Fibroblast of mammary gland (primary cell): ENCODE measurements at places on chromosomes 16 and 17.

DNA sequence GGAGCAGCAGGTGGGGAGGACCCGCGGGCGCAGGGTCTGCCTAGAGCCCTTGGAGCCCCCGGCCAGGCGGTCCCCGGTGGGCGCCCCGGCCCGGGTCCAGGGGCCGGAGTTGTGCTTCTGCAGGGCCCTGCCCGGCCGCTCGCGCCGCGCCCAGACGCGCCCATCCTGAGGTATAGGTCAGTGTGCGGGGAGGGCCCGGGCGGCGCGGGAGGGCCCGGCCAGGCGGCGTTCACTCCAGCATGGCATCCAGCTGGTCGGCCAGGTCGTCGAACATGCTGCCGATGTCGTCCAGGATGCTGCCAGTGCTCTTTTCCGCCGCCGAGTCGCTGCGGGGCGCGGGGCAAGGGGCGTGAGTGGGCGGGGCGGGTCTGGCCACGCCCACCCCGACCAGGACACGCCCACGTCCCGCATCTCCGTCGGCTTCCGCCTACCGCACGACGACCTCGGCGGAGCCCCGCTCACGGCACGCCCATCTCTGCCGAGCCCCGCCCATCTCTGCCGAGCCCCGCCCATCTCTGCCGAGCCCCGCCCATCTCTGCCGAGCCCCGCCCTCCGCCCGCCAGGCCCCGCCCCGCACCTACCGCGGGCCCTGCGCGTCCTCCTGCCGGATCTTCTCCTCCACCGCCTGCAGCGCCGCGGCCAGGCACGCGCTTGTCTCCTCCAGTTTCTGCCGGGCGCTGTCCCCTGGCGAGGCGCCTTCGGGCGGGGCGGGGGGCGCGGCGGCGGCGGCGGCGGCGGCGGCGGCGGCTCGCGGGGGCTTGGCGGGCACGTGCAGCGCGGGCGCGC, 17.9 kb downstream of the CASKIN1 start:
- peak; percentile 23 for DNase-seq

DNA sequence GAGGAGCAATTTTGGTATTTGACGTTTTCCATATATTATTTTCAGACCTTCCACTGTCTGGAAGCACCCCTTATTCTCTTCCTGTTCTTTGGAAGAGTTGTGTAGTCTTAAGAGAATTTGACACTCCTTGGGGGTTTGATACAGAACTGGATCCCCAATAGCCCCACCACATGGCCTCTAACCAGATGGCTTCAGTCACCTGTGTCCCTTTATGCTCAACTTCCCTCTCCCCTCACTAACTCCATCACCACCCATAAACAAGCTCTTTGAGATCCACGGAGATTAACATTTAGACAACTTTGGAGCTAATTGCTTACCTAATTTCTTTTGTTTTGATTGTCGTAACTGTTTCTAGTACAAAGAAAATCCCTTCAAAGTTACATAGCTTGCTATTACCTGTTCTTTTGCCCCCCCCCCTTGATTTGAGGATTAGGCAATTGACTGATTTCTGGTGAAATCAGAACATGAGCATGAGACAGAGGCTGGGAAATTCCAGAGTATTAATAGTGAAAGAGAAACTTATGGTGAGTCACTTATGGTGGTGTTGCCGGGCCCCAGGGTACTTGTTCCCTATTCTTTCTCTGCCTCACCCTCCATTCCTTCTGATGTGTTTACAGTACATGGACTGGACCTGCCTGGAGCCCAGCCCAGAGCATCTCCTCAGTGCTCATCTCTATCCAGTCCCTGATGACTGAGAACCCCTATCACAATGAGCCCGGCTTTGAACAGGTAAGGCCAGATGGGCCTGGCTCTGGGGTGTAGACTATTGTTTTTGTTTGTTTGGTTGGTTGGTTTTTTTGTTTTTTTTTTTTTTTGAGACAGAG, 7.5 kb downstream of the UBE2Z start:
- DNase-seq: peak; percentile 90

DNA sequence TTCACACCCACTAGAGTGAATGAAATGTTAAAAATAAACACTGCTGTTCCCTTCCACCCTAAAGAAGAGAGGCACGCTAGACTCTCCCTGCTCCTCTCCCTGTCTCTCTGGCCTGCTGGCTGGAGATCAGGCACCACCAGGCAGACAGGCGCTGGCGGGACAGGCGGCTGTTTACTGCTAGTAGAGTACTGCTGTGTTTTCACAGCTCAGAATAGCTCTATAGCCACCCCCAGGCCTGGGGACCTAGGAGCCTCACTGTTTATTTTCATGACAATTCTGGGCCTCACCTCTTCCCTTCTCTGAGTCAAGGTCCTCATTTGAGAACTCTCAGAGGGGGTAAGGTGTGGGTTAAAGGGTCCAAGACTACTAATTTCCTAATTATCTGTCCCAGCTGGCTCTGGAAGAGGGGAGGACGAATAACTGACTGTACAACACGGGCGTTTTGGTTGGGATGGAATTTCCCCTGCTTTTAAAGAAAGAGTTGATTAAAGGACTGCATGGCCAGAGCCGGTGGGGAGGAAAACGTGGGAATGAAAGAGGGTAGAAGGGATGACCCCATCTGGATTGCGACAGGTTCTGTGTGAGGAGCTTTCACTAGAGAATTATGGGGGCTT, 9.0 kb upstream of the G6PC1 start:
- DNase-seq: no peak

DNA sequence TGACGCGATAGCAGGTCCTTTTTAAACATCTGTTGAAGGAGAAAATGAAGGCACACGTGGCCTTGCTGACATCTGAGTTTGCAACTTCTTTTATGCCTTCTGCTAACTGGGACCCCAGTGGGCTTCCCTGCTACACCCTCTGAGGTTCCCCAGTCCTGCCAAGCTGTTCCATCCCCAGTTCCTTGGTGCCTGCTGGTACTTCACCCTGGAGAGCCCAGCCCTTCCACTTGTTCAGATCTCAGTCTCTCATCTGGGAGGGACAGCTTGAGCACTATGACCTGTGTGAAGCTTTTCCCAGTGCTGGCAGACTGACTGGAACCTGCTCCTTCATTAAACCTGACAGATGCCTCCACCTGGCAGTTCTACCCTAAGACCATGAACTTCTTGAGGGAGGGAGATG, 95.5 kb downstream of the WWOX start:
- DNase-seq: no peak

- no peak for DNase-seq
Observed at GRCh38 chr17:14959106-14959648, 305.9 kb downstream of the PMP22 start.

DNA sequence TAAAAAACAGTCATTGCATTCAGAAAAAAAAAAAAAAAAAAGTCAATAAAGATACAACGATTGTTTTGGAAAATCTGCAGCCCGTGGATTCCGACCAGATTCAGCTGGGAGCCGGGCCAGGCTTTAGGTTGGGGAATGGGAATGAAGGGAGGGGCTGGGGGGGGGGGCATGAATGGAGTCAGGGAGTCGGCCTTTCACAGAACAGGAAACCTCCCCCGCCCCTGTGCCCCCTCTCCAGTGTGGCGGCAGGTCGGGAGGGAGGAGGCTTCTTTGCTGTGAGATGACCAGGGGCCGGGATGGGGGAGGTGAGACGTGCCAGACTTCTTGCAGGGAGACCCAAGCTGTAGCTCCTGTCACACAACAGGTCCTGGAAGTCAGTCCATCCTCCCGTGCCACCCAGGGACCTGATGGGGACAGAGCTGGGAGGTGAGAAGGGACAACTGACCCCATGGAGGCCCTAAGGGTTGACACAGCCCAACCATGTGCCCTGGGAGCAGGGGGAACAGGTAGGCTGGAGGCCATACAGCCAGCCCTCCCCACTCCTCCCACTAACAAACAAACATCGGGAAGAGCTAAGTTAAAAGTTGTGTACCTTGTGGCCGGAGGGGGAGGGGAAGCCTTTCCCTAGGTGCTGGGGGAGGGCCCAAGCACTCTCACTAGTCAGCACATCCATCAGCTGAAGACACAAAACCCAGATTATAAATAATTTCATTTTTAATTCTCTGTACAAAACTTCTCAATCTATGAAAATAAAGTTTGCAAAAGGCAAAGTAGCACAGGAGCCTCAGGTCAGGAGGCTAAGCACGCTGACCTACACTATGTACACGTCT, 25.2 kb downstream of the SREBF1 start:
- DNase-seq: no peak

DNA sequence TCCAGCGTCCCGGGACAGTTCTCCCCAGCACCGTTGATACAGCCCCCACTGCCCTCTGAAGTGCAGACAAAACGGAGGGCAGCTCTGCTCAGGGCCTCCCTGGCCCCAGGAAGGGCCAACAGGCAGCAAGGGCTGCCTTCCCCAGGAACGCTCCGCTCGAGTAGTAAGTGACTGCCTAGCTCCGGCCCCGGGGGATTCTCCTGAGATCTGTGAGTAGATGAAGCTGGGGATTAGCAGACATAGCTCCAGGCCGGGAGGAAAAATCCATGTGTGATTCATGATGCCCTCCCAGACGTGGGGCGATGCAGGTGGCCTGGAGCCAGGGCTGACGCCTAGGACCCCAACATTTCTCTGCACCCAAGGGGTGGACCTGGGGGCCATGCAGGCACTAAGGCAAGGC, 85.3 kb downstream of the ENGASE start:
- DNase-seq: no peak

- peak; percentile 72 for DNase-seq
Observed at GRCh38 chr16:72467157-72467759, 295.3 kb upstream of the PMFBP1 start.

DNA sequence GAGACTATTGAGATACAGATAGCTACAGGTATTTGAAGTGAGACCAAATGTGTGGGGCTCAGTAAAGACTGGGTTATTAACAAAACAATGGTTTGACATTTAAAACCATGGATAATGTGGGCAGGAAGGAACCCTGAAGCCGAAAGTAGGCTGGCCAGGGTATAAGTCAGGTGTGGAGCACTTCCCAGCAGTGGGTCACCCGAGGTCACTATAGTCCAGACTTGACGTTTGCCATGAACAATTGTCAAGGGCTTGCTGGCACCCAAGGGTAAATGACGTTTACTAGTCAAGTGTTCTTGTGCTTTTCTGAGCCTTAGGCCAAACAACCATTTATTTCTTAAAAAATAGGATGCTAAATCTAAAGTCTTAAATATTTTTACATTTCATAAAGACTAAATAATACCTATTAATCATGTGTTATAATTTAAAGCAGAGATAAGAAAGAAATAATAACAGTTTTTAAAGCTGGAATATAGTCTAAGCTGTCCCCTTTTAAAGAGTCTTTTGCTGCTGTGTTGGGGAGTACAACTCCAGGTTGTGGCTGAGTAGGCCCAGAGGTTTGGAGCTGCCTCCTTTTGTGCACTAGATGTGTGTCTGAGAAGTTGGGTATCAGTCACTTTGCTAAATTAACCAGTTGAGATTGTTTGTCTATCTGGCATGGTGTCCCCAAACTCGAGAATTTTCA, 15.7 kb downstream of the ALDH3A2 start:
- no peak for DNase-seq

- DNase-seq: no peak
Observed at GRCh38 chr17:79022507-79022991, 1.4 kb upstream of the C1QTNF1 start.

DNA sequence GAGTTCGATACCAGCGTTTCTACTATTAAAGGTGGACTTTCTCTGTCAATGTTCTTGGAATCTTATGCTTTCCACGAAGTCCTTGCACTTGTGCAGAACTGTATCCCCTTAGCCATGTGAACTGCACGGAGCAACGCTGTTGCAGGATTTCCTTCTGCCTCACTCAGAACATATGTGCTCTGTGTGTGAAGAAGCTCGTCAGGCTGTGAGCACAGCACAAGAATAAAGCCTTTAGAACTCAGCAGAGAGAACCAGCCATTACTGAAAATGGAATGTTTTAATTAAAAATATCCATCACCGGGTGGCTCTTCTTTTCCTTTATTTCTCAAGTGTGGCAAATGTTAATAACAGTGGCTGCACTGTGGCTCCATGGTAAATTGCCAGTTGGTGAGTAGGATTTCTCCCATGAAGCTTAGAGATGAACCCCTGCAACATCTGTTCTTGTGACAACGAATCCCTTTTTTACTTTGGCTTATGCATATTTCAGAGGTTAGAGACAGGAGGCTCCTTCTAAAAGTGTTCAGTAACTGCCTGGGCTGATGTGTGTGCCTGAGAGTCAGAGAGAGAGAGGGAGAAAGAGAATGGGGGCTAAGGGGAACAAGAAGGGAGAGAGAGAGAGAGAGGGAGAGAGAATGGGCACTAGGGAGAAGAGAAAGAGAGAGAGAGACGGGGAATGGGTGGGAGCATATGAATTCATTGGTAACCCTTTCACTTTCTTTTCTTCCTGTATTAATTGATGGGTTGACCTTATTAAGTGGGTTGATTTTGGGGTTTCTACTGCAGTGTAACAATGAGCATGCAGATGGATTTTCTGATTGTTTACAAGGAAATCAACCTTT, 50.0 kb downstream of the RPTOR start:
- peak; percentile 27 for DNase-seq

GRCh38 chr17:6651919-6652452, 424 bp downstream of the C17orf100 start:
- DNase-seq: peak; percentile 61

DNA sequence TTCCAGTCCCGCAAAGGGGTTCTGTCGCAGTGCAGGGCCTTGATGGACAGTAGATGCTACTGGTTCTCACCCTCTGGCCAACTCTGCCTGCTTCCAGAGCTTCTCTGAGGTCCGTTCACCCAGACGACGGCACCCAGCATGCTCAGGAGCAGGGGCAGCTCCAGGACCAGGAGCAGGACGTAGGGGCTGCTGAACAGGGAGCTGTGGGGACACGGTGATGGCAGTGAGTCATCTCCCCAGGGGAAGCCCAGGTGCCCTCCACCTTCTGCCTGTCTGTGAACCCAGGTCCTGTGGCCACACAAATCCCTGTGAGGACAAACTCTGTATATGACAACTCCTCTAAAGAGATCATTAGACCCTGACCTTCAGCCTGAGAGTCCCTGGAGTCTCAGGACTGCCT, 3.4 kb upstream of the CD300C start:
- no peak for DNase-seq

- peak; percentile 83 for DNase-seq
Observed at GRCh38 chr16:85028685-85029407, 1.3 kb downstream of the KIAA0513 start.

- peak; percentile 67 for DNase-seq
Observed at GRCh38 chr16:84741340-84741830, 41.6 kb downstream of the USP10 start.

DNA sequence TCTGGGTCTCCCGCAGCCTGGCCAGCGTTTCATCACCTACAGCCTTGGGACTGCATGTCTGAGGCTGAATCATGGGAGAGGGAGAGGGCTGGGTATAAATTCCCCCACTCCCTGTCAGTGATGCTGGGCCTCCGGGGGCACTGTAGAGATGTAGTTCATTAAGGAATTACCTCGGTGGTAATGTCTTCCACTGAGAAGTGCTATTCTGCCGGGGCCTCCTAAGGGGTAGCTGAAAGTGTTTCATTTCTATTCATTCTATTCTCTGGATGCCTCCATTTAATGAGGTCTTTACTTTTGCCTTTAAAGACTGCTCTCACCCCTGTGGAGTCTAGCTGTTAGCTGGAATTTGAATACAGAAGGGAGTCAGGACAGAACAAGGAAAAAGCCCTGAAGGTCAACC, 116.4 kb upstream of the HS3ST4 start:
- no peak for DNase-seq

DNA sequence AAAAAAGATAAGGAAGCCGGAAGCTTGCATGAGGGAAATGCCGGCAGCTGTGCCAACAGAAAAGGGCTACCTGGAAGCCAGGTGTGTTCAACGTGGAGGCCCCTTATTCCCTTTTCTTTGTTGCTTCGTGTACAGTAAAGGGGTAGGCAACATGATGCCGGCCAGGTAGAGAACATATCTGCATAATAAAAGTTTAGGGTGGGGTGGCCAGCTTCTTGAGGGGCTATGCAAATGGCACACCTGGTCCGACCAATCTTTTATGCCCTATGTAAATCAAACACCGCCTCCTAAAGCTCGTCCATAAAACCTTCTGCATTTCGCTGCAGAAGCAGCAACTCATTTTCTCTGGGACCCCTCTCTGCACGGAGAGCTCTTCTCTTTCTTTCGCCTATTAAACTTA, 911.6 kb downstream of the KCNJ2 start:
- DNase-seq: no peak
